Stimulated activated CD8-positive, alpha-beta memory T cell treated with anti-CD3 and anti-CD28 coated beads, Interleukin-4, amount 100 ng/mL, for 4 hours (primary cell): ENCODE measurements at places on chromosomes 3 and 15.

DNA sequence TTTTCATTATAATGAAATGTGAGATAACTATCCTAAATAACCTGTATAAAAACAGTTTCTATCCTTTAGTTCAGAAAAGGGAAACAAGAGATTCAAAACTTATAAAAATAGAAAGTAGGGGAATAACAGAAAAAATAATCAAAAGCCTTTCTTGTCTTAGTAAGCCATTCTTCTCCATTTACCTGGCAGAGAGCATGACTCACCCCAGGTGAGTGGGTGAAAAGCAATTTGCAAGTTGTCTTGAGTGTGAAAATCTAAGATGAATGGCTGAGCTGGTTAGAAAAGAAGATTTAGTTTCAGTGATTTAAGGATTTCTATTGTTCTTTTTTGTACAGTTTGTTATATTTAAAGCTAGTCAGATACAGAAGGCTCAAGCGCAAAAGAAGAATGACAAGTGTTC is 702.0 kb downstream of the GRM7 start:
- DNase-seq: no peak

GRCh38 chr3:52851348-52851747 is 16.5 kb upstream of the MUSTN1 start:
- DNase-seq: no peak

DNA sequence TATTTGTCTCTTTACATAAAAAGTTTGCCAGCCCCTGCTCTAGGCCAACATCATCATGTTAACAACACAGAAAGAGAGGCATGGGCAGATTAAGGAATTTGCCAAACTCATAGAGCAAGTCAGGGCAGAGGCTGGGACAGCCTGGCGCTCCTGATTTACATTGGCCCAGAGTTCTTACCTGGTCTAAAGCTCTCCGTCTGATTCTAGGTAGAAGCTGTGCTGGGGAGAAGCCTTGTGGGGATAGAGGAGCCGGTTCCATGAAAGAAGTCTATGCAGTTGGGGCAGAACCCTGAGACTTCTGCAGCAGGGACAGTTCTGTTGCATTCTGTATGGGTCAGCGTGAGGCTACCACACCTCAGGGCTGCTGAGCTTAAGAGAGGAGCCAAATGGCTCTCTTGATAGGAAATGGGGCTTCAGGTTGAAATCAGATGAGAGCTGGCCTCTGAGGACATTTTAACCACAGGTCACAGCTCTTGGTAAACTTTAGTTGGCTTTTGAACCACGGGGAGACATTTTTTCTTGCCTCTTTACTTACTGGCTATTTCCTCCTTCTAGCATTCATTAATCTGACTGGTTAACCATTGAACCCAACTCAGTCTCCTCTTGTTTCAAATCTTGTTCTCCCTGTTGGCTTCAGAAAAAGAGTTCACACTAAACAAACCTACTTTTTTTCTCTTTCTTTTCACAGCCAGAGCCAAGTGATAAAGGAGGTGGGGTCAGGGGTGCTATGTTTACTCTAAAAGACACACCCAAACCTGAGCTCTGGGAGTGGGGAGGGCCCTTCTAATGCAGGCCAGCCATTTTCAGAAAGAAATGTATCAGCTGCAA is 250.7 kb downstream of the OPA1 start:
- DNase-seq: no peak

- DNase-seq: no peak
Observed at GRCh38 chr3:4751029-4751501, 228.2 kb upstream of the BHLHE40 start.

DNA sequence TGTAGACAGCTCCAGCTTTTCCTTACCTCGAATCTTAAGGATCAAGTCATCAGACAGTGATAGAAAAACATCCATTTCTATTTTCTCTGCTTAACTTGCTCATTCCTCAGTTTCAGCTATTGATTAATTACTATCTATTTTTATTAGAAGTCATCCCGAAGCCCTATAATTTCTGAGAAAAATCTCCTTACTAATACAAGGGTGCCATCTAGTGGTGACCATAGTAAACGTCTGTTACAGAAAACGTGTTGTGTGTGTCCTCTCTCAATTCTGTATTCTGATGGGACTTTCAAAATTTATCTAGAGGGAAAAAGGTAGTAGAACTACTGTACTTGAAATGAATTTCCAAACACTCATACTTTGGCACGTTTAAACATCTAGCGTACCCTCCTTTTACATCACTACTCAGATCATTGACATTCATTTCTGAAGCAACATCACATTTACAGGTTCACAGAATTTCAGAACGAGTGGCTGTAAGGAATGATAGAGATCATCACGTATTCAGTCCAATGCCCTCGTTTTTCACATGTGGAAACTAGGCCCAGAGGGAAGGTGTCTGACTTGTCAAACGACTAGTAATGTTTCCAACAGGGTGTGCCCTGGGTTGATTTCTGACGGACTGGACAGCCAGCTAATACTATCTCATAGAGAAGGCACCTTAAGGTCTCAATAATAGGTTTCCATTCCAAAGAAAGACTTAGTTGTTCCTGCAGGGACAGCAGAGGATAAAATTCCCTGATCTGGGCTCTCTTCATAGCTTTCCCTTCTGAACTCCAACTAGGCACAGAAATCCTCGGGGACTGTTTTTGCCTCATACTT is 25.6 kb downstream of the HACD2 start:
- DNase-seq: no peak

DNA sequence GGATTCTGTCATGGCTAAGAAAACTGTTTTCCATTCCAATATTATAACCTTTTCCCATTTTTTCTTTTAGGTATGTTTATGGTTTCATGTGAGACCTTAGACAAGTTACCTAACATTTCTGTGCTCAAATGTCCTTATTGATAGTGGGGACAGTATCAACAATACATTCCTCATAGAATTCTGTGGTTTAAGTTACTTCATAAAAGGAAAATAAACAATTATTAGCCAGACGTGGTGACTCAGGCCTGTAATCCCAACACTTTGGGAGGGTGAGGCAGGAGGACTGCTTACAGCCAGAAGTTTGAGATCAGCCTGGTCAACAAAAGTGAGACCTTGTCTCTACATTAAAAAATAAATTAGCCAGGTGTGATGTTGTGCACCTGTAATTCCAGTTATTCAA is 436.8 kb upstream of the CNTN4 start:
- no peak for DNase-seq

- no peak for DNase-seq
Observed at GRCh38 chr15:40290545-40290917, 7.7 kb upstream of the ANKRD63 start.

DNA sequence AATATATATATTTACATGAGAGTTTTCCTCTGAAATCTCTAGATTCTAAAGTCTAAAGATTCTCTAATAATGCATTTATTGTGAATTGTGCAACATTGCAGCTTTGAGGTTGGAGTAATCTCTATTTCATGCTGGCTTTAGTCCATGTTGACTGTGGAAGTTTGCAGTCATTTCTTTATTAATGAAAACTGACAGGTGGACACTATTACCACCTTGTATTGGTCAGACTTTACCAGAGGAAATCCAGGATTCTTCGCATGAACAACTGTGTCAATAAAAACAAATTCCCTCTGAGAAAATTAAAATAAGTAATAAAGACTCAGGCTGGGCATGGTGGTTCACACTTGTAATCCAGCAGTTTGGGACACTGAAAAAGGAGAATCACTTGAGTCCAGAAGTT is 274.1 kb downstream of the SHQ1 start:
- no peak for DNase-seq

- no peak for DNase-seq
Observed at GRCh38 chr3:38738630-38739395, 77.2 kb downstream of the SCN10A start.

DNA sequence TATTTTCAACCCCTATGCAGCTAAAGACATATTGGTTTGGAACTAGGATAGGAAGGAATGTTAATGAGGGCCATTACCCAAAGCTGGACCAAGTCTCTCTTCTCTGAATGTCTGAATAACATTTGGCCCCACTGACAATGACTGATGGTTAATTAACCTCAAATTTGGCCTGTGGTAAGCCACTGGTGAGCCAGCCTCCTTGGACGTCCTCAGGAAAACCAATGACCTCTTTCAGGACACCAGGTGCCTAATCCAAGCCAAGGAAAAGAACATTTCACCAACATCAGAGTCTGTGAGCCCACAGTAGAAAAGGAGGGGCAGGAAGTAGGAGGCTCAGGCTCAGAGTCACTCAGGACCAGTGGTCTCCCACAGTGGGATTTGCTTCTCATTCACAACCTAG is 56.4 kb upstream of the ETV5 start:
- no peak for DNase-seq

GRCh38 chr3:126873416-126873815 is 109.5 kb upstream of the PLXNA1 start:
- no peak for DNase-seq

- DNase-seq: no peak
Observed at GRCh38 chr15:52071570-52071969, 41.0 kb downstream of the BCL2L10 start.

DNA sequence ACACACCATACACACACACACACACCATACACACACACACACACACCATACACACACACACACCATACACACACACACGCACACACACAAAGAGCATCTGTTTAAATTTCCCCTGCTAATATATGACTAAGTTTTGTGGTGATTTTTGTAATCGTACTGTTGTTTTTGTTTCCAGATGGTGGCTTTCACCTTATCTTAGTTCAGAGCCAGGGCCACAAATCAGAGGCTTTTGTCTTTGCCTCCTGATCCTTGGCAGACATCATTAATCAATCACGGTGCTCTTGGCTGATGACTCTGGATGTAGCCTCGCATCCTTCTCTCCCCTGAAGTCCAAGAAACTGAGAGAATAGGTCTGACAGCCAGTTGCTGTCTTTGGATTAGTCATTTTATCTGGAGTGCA is 52.1 kb downstream of the EDEM1 start:
- DNase-seq: no peak
